ENCODE measurements at places on chromosomes 12 and 14.

GRCh38 chr12:117467588-117467987, 106.2 kb upstream of the NOS1 start:
- DNase-seq: no peak

DNA sequence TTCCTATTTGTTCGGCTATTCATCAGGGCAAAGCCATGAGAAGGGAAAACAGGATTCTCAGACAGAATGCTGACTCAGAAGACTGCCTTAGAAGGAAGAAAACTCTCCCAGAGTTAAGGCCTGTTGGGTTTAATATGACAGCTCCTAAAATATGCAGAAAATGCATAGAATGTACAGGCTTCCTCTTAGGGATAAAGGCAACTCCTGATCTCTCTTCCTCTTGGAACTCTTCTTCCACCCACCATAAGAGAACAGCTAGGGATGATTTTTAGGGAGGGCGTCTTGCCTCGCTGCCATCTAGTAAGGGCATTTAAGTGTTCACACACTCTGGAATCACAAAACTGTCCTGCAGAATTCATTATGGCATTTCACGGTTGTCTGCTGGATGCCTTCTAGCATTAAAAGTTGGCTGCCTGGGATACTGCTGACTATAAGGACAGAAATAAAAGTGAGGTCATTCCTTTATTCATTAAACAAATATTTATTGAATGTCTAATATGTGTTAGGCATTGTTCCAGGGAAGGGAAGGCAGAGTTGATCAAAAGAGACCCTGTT, 73.7 kb downstream of the DCAF5 start:
- DNase-seq: peak; percentile 87

- no peak for DNase-seq
Measured at GRCh38 chr14:61176686-61177085, 104.5 kb downstream of the TMEM30B start.

DNA sequence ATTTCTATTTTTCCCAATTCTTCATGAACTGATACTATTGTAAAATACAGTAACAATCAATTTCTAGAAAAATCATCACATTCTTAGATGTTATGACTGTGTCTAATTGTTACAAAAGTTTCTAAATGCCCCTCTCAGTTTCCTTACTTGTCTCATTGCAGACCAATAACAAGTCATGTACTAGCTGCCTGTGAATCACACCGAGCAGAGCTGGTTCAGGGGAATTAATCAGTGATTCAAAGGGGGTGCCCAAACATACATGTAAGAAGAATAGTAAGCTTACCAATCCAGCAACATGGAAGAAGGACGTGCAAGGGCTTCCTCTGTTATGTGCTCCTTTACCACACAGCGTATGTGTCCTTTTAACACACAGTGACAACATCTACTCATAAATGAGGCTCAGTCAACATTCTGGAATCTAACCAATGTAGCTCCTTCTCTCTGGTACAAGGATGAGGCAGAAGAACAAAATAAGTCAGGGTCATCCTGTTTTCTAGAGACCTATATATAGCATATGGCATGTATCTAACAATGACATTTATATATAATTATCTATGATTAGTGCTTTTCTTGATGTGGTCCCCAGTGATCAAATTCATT, 126.4 kb downstream of the SCN8A start:
- no peak for DNase-seq

- no peak for DNase-seq
Measured at GRCh38 chr14:38253676-38254075, 2.2 kb downstream of the CLEC14A start.

DNA sequence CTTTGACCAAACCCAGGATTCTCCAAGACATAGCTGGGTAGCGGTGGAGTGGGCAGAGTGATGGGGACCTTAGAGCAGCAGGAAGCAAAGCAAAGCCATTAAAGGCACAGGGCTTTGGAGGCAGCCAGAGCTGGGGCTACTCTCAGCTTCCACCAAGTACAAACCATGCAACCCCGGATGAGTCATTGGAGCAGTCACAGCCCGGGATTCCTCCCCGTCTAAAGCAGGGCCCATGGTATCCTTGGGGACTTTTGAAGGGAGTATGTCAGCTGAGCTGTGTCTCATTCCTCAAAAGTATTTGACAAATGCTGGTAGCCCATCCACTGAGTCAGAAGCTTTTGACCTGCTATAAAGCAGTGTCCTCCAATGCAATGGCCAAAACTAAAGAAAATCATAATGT, 9.7 kb upstream of the IFI27 start:
- DNase-seq: no peak

Data from foreskin melanocyte (primary cell).